ENCODE measurements at places on chromosomes 7 and 10.
A peak's percentile ranks its signal among the peaks of the same experiment; 100 is the strongest.

- no peak for DNase-seq
These were observed 5.5 kb downstream of the WNT8B start for GRCh38 chr10:100468322-100468721.

GRCh38 chr7:23811540-23811939, 101.5 kb downstream of the STK31 start:
- no peak for DNase-seq

DNA sequence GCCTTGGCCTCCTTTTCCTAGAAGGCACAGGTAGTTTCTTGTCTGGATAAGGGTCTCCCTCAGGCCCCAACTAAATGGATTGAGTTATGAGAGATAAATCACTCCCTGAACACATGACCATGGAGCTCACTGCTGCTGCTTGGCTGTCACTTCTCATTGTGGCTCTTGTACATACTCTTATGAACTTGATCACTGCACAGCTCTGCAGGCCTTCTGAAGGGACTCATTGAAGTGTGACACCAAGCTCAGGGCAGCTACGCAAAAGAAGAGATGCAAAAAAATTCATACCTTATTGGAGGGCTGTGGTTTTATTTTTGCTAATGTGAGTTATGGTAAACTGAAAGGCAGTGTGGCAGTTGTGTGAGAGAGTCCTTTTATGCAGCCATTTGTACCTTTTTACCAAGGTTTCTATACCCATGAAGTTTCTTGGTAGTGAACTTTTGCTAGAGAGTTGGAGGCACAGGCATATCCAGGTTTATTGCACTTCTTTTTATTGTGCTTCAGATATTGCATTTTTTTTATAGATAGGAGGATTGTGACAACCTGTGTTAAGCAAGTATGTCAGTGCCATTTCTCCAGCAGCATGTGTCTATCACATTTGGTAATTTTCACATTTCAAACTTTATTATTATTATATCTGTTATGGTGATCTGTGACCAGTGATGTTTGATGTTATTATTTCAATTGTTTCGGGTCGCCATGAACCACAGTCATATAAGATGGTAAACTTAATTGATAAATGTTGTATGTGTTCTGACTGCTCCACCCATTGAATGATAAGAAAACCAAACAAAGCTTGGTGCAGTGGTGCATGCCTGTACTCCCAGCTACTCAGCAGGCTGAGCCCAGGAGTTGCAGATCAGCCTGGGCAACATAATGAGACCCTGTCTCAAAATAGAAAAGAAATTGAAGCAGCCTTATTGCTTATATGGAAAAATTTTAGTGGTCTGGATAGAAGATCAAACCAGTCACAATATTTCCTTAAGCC, 100.6 kb downstream of the LRRC4 start:
- no peak for DNase-seq

DNA sequence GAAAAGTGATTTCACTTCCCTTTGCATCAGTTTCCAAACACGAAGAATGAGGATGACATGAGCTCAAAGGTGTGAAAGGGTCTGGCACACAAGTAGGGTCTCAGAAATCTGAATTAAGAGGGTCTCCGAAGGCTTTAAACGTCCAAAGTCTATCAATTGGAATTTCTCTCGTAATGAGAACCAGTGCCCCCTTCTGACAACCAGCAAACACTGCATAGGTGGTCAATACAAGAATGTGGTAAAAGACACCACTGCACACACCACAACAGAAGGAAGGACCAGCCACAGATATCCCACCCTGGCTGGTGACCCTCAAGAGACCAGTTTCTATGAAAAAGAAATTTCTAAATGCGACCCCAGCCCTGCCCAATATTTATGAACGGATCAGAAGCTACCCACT, 78.1 kb downstream of the CALN1 start:
- DNase-seq: no peak

- DNase-seq: peak; percentile 13
These were observed 4.1 kb upstream of the TAS2R5 start for GRCh38 chr7:141785706-141786552.

GRCh38 chr10:8193546-8193945, 139.1 kb downstream of the GATA3 start:
- no peak for DNase-seq

GRCh38 chr7:156829669-156830336, 63.2 kb downstream of the LMBR1 start:
- no peak for DNase-seq

DNA sequence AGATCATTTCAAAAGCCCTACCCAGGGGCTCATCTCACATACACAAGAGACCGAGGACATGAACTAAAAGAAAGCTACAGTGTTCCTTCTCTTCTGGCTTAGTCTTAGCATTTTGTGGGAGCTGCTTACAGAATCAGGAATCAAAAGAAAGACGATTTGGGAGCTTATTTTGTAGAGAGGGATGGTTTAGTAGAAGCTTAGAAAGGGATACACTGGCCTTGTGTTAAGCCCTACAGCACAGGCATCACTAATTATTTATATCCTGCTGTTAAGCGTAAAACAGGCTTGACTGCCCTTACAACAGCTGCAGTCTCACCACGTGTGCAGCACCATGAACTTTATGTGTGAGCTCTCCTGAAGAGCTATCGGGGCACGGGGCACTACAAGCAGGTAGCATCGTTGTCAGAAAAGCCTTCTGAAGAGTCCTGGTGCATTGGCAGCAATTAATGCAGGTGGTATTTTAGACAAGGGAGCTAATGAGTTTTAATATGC, 798.3 kb downstream of the NXPH1 start:
- no peak for DNase-seq

DNA sequence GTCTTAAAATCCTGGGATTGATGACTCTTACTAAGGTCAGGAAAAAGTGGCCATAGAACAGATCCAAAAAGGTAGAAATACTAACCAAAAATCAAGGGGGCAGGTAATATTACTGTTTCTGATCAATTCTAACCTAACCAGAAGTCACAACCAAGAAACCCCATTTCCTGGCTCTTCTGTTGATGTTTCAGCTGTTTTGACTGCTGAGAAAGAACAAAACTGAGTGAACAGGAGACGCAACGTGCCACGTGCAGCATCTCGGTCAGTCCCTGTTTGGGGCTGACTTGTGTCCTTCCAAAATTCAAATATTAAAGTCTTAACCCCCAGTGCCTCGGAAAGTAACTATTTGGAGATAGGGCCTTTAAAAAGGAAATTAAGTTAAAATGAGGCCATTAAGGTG, 56.8 kb downstream of the JAZF1 start:
- no peak for DNase-seq

DNA sequence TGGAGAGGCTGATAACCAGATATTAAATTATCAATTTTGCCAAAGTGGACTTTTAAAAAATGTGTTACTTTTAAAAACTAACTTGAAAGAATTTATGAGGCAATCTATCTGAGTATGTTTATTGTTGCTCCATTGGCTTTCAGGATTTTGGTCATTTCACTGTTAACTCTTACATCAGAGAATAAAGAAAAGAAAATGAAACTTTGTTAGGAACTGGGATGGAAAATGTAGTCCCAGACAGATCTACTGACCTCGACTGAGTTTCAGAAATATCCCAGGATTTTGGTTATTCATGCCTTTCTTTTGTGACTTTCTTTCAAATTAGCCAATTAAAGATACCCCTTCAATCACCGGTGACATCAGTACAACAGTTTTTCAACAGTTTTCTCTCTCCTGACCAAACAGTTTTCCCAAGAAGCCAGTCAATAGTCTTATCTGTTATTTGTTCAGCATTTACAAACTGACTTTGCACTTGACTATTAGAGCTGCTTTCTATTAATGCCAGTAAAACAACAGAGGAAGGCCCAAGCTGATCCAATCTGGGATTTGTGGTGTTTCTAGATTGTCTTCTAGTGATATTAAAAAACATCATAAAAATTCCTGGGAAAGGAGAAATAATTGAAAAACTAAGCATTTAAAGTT, 35.8 kb downstream of the NRBF2 start:
- DNase-seq: no peak

DNA sequence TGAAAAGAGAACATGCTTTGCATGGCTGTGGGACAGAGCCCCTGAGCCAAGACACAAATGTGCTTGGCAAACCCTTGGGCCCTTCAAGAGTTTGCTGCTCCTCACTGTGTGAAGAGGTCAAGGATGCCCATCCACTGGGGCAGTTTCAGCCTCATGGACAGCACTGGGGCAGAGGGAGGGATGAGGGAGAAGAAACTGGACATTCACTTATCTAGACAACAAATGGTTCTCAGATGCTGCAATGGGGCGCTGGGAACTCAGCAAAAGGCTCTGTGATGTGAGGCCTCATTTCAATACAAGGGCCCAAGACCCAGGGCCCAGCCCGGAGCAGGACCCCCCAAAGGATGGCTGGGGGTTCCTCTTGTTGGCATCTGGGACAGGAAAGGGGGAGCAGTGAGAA, 49.1 kb downstream of the EBF3 start:
- DNase-seq: no peak

DNA sequence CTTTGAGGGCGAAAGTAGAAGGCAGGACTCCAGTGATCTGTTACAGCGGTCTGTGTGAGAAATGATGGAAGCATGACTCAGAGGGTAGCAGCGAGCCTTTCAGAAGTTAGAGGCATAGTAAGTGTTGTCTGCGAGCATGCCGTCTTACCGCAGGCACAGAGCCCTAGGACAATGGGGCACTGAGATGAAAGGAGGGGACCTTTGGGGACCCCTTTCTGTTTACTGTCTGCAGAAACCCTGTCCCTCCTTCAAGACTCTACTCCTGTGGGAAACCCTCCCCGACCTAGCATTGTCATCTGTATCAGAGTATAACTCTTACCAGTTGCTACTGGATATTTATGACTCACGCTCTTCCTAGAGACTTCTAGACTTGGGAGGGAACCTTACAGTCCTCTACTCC, 87.2 kb upstream of the AGK start:
- DNase-seq: no peak

GRCh38 chr7:1906087-1906830, 236.2 kb downstream of the ELFN1 start:
- no peak for DNase-seq

DNA sequence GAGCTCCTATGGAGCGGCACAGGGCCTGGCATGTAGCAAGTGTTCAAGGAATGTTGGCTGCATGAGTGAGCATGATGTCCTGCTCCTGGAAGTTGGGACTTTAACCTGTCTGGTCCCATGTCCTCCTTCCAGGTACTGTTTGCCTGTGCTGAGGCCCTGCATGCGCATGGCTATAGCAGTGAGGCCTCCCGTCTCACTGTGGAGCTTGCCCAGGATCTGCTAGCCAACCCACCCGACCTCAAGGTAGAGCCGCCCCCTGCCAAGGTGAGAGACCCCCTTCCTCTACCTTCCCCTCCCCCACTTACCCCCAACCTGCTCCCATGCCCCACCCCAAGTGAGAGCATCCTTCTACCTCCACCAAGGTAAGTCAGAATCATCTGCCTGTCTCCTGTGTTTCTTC, 8.1 kb downstream of the ZSWIM8 start:
- no peak for DNase-seq

DNA sequence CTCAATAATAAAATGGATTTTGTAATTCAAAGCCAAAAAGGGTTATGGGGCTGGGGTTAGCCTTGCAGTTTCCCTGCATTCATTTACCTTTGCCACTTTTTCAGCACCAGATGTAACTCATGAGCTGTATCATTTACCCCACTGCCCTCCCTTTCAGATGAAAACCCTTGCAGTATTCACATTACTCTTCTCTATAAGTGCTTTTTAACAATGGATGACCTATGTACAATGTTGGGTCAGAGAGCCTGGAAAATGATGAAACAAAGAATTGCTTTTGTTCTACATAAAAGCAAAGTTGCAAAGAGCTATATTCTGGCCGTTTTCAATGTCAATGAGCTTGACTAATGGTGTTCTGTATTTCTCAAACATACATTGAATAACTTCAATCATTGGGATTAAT, 189.7 kb downstream of the TMEM26 start:
- DNase-seq: no peak

GRCh38 chr10:101824736-101825135, 6.5 kb upstream of the OGA start:
- no peak for DNase-seq

- DNase-seq: no peak
These were observed 27.5 kb downstream of the COPG2 start for GRCh38 chr7:130641040-130641439.

- no peak for DNase-seq
These were observed 12.8 kb downstream of the ZMIZ2 start for GRCh38 chr7:44761207-44762161.

DNA sequence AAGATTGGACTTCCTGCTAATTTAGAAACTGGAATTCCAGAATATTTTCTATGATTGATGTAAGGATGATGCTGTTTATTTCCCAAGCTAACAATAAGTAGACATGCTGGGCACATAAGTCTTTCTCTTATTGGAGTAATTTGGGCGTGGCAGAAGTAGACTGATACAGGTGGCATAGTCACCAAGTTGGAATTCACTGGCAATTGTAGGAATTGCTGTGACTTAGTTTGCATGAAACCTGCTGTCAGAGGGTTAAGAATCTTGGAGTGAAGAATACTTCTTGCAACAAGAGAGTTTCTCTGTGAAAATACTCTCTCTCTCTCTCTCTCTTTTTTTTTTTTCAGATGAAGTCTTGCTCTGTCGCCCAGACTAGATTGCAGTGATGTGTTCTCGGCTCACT, 569.7 kb downstream of the REEP3 start:
- no peak for DNase-seq

DNA sequence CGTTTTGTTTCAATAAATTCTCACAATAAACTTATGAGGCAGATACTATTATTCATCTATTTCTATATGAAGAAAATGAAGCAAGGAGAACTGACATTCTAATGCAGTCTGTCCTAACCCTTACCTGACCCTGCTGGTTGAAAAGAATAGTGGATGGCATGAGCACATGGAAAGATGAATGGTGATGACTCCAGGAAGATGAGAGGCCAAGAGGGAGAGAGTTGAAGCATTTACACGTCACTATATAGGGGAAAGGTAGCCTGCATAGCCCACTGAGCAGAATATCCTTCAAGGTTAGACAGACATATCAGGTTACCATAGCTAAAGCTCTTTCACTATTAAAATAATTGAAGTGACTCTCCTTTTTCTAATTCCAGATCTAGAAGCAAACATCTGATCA, 163.9 kb upstream of the CDK1 start:
- DNase-seq: no peak

DNA sequence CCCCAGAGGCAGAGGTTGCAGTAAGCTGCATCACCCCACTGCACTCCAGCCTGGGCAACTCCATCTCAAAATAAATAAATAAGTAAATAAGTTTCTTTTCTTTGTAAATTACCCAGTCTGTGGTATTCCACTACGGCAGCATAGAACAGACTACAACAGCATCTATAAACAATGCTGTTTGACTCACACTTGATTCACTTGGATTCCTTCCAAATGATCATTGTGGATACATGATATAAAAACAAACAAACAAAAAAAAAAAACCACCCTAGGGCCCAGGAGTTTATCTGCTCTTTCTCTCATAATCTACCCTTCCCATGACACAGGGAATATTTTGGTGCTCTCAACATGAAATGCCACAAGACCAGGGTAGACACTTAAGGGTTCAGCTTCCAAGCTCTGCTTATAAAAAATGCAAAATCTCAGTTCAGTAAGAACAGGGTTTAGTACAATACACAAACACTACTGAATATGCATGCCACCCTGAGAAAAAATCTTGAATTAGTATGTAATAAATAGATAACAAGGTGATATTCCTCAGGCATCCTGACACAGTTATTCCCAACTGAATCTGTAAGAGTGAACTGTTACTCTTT, 200.9 kb downstream of the FAM107B start:
- DNase-seq: no peak
